Tongue (tissue), 3 donors: ENCODE measurements at places on chromosomes 1 and 21.

DNA sequence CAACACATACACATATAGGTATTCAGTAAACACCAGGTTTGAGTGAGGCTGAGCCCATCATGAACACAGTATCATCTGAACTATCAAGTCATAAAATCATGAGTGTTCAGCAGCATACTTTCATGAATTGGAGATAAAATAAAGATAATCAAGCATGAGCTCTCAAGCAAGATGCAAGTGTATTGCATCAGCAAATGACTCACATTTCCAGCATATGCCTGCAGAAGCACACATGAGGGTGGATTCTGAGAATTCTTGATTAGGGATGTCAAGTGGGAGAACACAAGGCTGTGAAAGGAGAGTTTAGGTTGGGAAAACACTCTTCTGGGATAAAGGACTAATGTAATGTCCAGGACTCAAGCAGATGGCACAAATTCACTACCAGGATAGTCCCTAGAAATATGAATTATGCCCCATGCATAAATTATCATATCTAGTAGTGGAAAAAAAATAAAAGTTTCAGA is 299.2 kb downstream of the SRGAP2C start:
- no peak for DNase-seq

- DNase-seq, result peak; percentile 4
These were observed 9.2 kb downstream of the PTBP2 start for GRCh38 chr1:96730574-96731298.

DNA sequence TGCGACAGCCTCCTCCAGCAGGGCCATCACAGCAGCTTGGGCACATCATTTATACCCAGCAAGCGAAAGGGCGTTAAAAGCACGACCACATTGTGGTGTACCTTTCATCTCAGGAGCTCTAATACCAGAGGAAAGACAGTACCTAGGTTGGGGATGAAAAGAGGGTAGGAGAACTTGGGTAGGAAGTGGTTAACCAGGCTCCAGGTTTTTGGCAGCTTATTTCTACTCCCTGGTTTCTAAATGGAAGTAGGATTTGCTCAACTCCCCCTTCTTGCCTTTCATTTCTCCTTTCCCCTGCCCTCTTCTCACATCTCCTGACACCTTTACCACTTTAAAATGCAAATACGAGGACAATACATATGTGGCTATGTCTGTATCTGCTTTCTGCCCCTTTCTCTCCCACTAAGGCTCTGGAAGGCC is 30.2 kb downstream of the FAM177B start:
- no peak for DNase-seq

DNA sequence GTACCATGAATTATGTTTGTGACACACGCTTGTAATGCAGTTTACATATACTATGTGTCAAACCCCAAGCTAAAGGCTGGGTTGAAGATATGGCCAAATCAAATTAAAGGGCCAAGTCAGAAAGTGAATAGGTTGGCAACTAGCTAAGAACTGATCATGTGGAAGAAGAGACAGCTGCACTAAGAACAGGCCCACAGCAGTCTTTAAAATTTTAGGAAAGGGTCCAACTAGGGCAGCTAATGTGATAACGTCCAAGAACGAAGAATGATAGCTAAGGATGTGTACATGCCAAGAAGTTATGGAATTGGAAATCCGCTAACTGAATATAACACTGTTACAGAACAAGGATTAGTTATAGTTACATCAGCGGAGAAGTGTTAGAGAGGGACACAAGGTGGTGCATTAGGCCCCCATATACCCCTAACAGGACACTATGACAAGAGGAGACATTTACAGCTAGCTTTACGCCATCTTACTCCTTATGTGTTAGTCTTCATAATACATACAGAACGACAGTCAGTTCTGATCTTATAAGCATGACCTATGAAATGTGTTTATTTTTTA is 6.5 kb upstream of the RNF2 start:
- peak; percentile 31 for DNase-seq
